ENCODE measurements at places on chromosomes 6 and 20.

- DNase-seq, result no peak
Measured at GRCh38 chr20:47700327-47700726, 85.0 kb downstream of the SULF2 start.

DNA sequence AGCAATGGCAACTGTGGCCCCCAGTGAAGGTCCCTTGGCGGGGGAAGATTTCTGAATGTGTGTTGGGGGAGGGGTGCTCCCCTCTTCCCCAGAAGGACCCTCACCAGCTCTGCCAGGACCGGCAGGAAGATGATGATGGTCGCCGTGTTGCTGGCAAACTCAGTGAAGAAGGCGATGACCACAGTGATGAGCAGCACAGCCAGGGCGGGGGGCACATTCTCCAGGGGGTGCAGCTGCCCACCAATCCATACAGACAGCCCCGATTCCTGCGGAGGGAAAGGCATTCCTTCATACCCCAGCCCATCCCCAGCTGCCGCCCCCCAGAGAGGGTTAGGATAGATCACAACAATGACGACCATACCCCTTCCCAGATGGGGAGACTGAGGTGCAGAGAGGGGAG, 15.7 kb upstream of the OCSTAMP start:
- no peak for DNase-seq

- DNase-seq, result no peak
Measured at GRCh38 chr6:87766211-87766610, 64.2 kb upstream of the AKIRIN2 start.

DNA sequence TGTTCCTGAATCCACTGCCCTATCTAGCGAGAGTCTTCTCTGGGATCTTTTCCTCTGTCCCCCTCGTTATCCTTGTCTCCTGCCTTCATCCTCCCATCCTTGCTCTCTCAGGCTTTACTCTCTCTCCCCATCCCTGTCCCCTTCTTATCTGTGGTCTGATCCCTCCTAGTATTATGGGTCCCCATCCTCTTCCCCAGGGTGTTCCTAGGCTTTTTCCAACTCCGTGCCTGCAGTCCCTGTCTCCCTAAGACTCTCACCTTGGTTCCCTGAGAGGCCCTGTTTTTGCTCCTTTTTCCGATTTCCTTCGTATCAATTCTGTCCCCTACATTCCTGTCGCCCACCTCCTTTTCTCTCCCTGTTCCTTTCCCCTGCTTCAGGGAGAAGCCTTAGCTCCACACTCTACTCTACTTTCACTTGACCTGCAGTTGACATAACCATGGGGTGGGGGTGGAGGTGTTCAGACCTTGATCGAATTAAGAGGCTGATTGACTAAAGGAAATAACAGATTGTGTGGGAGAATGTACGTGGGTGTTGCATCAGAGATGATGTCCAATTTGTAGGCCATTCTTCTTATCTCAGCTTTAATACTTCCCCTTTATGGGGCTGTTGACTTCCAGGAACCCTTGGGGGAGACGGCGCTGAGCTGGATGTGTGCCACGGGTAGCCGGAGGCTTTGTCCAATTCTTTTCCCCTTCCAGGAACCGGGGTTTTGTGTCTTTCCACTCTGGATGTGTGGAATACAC, 905 bp downstream of the PPARD start:
- peak; percentile 79 for DNase-seq

DNA sequence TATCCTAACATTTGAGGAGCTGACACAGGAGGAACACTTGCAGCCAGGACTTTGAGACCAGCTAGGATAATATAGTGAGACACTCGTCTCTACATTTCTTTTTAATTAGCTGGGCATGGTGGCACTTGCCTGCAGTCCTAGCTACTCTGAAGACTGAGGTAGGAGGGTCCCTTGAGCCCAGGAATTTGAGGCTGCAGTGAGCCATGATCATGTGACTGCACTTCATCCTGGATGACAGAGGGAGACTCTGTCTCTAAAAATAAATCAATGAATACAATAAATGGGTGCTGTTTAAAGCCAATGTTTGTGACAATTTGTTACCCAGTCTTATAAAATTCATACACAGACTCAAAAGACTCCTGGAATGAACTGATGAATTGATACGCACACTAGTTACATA, 1.8 kb upstream of the HLA-G start:
- no peak for DNase-seq

DNA sequence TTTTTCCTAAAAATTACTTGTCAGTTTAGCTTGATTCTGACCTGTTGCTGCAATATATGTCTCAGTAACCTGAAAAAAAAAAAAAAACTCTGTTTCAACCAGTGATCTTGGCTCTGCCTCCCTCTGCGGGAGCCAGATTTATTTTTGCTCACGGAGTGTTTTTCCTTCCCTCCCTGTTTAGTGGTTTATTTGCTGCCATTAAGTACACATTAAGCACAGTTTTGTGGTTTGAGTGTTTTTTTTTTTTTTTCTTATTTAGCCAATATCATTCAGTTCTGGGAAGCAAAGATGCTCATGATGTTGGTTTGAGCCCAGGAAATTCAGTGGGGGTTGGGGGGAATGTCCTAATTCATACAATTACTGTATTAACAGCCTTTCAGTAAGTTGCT, 110.1 kb upstream of the GPR6 start:
- DNase-seq, result no peak

- no peak for DNase-seq
Measured at GRCh38 chr6:125828476-125829039, 37.8 kb downstream of the NCOA7 start.

DNA sequence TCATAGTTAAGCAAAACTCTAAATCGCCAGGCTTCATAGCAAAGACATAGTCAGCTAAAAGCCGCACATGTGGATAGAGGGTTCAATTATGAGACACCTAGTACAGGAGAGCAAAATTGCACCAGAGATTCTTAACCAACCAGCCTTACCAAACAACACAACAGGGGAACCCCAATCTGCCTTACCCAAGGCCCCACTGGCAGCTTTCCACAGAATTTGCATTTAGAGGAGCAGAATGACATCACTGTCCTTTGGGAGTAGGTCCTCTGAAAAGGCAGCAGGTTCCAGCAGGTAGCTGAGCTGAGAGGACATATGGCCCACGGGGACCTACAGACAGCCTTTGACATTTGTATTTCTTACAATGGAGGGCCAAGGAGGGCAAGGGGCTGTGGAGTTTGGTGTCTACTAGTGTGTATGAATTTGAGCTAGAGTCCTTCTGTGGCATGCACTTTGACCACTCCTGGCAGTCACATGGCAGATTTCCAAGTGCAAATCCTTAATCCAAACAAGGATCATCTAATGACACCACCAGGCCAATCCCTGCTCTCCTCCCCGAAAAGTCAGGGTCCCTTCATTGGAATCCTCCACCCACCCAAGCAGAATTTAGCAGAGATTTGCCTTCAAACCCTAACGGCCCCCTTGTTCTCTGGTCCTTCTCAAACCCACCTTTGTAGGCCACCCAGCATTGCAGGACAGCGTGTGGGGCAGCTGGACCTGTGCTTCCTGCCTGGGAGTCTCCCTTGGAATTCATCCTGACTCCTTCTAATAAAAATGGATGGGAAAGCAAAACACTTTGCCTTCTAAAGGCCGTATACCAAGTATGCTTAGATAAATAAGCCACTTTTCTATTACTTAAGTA, 171.2 kb upstream of the SUPT3H start:
- DNase-seq, result no peak

DNA sequence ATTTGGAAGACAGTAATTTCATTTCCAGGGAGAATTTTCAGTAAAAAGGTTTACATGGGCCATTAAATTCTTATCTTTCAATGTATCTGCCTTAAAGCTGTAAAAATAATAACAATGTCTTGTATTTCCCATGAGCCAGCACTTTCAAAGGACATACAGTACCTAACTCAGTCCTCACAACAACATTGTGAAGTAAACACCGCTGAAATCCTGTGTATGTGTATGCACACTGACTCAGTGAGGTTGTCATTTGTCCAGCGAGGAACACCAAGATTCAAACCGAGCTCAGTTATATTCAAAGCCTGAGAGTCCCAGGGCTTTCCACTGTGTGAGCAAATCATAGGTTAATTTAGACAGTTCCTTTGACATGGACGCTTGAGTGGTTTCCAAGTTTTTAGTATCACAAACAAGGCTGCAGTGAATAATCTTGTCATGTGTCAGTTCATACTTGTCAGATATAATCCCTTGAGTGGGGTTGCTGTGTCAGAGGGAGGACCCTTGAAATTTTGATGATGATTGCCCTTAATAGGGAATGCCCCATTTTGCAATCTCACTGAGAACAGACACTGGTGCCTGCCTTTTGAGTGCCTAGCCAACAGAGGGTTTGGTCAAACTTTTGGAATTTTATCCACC, 50.0 kb upstream of the SLC22A23 start:
- no peak for DNase-seq

GRCh38 chr6:88575536-88575935, 387.9 kb downstream of the RNGTT start:
- DNase-seq, result no peak

GRCh38 chr6:47413752-47414422, 63.7 kb upstream of the CD2AP start:
- no peak for DNase-seq

DNA sequence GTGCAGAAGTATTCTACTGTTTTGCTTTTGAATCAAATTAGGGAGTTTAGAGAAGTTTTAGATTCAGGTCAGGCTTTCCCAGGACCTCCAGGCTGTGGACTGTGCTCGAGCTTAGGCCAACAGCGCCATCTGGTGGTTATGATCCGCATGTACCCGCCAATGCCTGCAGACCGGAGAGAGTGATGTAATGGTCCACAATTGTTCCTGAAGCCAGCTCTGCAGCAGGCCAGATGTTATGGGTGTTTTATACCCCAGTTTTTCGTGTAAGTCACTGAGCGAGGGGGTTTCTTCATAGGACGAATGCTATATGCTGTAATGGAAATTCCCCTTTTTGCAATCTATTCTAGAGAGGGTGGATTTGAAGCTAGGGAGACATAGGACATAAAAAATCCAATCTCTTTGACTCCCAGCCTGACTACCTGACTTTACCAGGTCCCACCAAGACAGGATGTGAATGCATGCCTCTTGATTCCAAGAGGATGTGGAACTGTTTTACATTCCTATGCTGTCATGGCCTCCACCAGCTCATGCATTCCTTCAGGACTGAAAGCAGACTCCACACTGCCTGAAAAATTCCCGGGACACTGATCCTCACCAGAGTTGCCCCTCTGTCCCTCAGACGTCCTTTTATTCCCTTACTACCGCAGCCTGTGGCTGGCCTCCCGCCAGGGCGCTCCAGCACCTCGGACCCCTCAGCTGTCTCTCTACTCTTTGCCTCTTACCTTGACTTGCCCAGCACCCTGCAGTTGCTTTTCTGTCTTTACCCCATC, 41.2 kb upstream of the LY86 start:
- peak; percentile 85 for DNase-seq

- no peak for DNase-seq
Measured at GRCh38 chr20:36880741-36881250, 4.9 kb downstream of the TLDC2 start.

DNA sequence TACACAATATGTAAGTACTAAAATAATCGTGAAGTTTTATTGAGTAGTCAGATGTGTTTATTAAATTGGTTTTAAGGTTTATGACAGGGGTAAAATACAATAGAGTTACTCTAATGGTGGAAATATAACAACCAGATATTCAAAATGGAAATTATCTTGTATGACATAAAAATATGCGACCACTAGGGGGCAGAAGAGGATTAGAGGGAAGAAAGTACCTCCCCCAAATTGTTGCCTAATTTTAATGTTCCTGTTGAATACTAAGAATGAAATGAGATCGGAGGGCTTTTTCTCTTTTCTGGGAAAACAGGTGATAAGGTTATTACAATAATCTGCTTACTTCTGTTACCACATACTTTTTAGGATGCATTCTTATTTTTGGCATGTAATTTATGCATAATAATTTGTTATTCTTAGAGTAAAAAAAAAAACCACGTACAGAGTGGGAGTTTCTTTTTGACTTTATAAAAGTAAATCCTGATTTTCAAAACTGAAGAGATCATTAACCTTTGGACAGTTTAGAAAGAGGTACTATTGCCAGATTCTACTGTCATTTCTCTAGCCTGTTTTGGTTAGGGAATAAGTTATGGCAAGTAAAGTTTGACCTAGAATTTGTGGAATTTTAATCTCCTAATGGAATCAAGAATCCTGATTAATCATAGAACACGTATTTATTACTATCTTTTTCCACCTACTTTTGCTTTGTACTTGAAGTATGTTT, 159.2 kb downstream of the CD109 start:
- DNase-seq, result no peak

DNA sequence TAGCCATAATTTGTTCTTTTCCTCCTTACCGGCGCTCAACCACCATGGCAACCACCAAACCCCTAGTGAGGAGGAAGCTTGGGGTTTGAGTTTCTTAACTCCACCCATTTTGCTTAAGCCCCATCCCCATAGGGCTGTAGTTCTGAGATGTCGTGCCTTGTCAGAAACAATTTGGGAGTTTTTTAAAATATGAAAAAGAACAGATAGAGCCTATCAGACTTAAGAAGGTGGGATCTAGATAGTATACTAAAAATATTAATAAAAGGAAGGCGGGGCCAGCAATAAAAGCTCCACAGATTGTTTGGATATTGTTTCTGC, 5.6 kb downstream of the BRD2 start:
- no peak for DNase-seq

DNA sequence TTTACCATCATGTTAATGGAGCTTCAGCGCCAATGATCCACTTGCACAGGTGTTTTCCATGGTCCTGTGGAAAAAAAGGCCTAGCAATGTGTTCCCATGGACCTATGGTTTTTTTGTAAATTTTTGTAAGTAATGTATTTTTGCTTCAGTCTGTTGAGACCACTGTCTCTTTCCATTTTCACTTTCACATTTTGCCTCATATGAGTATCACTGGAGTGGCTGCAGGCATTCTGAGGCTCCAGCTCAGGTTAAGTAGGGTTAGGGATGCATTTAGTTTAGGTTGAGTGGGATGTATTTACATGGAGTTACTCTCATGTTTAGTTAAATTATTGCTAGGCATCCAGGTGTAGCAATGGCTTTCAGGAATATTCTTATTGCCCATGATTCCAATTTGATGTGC, 19.2 kb upstream of the LMBRD1 start:
- no peak for DNase-seq

DNA sequence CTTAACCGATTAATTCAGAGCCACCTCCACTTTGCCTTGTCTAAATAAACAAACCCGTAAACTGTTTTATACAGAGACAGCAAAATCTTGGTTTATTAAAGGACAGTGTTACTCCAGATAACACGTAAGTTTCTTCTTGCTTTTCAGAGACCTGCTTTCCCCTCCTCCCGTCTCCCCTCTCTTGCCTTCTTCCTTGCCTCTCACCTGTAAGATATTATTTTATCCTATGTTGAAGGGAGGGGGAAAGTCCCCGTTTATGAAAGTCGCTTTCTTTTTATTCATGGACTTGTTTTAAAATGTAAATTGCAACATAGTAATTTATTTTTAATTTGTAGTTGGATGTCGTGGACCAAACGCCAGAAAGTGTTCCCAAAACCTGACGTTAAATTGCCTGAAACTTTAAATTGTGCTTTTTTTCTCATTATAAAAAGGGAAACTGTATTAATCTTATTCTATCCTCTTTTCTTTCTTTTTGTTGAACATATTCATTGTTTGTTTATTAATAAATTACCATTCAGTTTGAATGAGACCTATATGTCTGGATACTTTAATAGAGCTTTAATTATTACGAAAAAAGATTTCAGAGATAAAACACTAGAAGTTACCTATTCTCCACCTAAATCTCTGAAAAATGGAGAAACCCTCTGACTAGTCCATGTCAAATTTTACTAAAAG, 2.7 kb downstream of the FOXC1 start:
- DNase-seq, result no peak

GRCh38 chr6:136826216-136826615, 3.8 kb downstream of the PEX7 start:
- DNase-seq, result no peak

- DNase-seq, result no peak
Measured at GRCh38 chr6:63872233-63872632, 236.6 kb downstream of the PHF3 start.
